ENCODE measurements at places on chromosomes 5 and 9. TPM values are rescaled to one million over a fixed set of nuclear protein-coding genes. Genes with fewer than 3 reads are reported as not detected.
A peak's percentile ranks its signal among the peaks of the same experiment; 100 is the strongest.

- no peak overlapping the region for H3K4me3 ChIP-seq
- no peaks in the 10 kb centered on the region for H3K4me1 ChIP-seq
- no peak overlapping the region for H3K27ac ChIP-seq
- no peaks in the 10 kb centered on the region for H3K27me3 ChIP-seq
- no peak for DNase-seq
- no peaks in the 10 kb centered on the region for H3K36me3 ChIP-seq
Measured at GRCh38 chr5:102625928-102626327, 127.1 kb upstream of the SLCO6A1 start.

- H3K36me3 ChIP-seq: peaks cover 62% of the 10 kb centered on the region
- no peaks in the 10 kb centered on the region for H3K4me1 ChIP-seq
- no peak for DNase-seq
- H3K27me3 ChIP-seq: no peaks in the 10 kb centered on the region
- H3K27ac ChIP-seq: no peak overlapping the region
Measured at GRCh38 chr9:124671861-124672260, 99.2 kb downstream of the NR6A1 start.

GRCh38 chr5:11608530-11608929 lies 295.7 kb downstream of the CTNND2 start:
- H3K4me3 ChIP-seq: no peak overlapping the region
- no peaks in the 10 kb centered on the region for H3K4me1 ChIP-seq
- H3K27ac ChIP-seq: no peak overlapping the region
- H3K27me3 ChIP-seq: no peaks in the 10 kb centered on the region
- no peak for DNase-seq
- H3K36me3 ChIP-seq: no peaks in the 10 kb centered on the region

Gene CDH10
- not detected for total RNA-seq

Gene IL5
- total RNA-seq: not detected

DNA sequence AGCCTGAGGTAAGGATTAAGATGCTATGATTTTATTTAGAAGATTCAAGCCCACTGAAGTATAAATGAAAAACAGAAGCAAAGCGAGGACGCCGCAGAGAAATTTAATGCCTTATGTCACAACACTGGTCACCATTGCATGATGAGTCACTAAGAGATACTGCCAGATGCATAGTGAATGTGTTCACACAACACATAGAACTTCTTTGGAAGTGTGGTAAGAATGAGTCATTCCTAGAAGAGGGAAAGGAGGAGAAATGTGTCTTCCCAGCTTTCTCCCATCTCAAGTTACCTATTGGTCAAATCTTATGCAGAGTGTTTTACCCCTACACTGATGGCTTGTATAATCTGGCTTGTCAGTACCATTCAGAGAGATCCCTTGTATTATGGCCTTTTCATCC lies 465.3 kb upstream of the ARRDC3 start:
- H3K4me1 ChIP-seq: peaks cover 8% of the 10 kb centered on the region
- no peaks in the 10 kb centered on the region for H3K36me3 ChIP-seq
- H3K27ac ChIP-seq: no peak overlapping the region
- H3K4me3 ChIP-seq: no peak overlapping the region
- peak; percentile 15 for DNase-seq
- no peaks in the 10 kb centered on the region for H3K27me3 ChIP-seq

GRCh38 chr5:176578391-176578808 lies 29.3 kb downstream of the CDHR2 start:
- no peaks in the 10 kb centered on the region for H3K4me1 ChIP-seq
- H3K27ac ChIP-seq: no peak overlapping the region
- H3K4me3 ChIP-seq: no peak overlapping the region
- no peaks in the 10 kb centered on the region for H3K36me3 ChIP-seq

Gene HAPLN1
- 1.6 TPM for total RNA-seq

- H3K36me3 ChIP-seq: no peaks in the 10 kb centered on the region
- no peak overlapping the region for H3K4me3 ChIP-seq
- no peak overlapping the region for H3K27ac ChIP-seq
- H3K27me3 ChIP-seq: no peaks in the 10 kb centered on the region
- DNase-seq: no peak
Measured at GRCh38 chr9:76271755-76272154, 122.5 kb downstream of the RFK start.

- no peak overlapping the region for H3K4me3 ChIP-seq
- H3K27ac ChIP-seq: no peak overlapping the region
- H3K27me3 ChIP-seq: no peaks in the 10 kb centered on the region
- no peak for DNase-seq
Measured at GRCh38 chr5:156824800-156825199, 25.3 kb upstream of the PPP1R2B start.

GRCh38 chr9:20355022-20355421 lies 267.3 kb downstream of the MLLT3 start:
- H3K27me3 ChIP-seq: no peaks in the 10 kb centered on the region
- no peaks in the 10 kb centered on the region for H3K36me3 ChIP-seq
- peaks cover 10% of the 10 kb centered on the region for H3K4me1 ChIP-seq
- no peak overlapping the region for H3K4me3 ChIP-seq
- no peak overlapping the region for H3K27ac ChIP-seq
- no peak for DNase-seq

Gene SELENOP
- 221 TPM for total RNA-seq

DNA sequence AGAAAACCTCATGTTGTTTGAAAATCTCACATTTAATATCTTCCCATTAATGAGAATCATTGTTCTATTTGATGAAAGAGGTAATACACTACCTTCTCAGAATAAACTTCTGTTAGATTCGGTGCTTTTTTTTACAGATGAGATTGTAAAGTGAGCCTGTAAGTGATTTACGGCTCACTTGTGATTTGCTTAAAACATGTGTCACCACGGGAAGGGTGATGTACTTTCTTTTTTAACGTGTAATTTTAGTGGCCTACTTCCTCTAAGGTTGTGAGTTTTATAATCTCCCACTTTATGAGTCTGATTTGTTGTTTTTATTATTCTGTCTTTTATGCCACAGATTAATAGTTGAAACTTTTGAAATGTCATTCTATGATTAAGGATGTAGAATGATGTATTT lies 15.9 kb downstream of the ANXA1 start:
- no peaks in the 10 kb centered on the region for H3K27me3 ChIP-seq
- H3K4me3 ChIP-seq: no peak overlapping the region
- no peaks in the 10 kb centered on the region for H3K4me1 ChIP-seq
- no peak for DNase-seq

DNA sequence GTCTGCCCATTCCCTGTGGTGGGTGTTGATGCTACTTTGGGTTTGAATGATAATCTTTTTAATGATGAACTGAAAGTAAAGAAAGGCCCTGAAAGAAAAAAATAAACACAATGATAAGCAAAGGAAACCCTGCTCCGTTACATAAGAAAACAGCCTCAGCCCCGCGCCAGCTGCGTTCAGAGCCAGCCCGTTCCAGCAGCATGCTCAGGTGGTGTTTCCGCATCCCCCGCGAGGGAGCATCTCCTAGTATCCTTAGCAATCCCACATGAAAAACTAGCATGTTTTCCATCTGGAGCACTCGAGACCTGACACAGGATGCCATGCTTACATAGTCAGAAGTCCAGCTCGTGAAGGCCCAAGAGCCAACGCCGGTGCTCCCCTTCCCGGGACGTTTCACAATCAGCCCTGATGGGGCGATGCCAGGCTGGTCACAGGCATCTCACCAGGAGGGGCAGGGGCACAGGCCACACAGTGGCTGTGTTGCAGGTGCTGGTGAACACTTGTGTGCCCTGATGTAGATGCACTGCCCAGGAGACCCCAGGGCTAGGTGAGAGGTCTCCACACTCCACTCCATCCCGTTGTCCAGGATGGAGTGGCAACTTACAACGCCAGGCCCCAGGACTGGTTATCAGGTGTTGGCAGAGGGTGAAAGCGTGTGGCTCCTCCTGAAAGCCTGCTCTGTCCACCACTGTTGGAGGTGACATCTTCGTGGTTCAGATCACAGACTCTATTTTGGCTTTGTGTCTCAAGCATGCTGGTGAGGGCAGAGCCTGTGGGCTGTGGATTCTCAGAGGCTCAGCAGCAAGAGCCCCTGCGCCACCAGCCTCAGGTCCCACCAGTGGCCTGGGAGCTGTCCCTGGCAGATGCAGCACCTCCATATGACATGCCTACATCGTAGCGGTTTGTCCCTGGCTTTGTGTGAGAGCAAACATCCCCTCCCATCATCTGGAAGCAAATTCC lies 246.8 kb upstream of the IRX1 start:
- no peaks in the 10 kb centered on the region for H3K4me1 ChIP-seq
- DNase-seq: no peak
- no peak overlapping the region for H3K27ac ChIP-seq
- H3K27me3 ChIP-seq: no peaks in the 10 kb centered on the region
- H3K36me3 ChIP-seq: no peaks in the 10 kb centered on the region

GRCh38 chr5:167512111-167512510 lies 779.3 kb upstream of the WWC1 start:
- peaks cover 3% of the 10 kb centered on the region for H3K27me3 ChIP-seq
- no peaks in the 10 kb centered on the region for H3K36me3 ChIP-seq
- H3K4me1 ChIP-seq: no peaks in the 10 kb centered on the region
- no peak overlapping the region for H3K27ac ChIP-seq
- no peak overlapping the region for H3K4me3 ChIP-seq

DNA sequence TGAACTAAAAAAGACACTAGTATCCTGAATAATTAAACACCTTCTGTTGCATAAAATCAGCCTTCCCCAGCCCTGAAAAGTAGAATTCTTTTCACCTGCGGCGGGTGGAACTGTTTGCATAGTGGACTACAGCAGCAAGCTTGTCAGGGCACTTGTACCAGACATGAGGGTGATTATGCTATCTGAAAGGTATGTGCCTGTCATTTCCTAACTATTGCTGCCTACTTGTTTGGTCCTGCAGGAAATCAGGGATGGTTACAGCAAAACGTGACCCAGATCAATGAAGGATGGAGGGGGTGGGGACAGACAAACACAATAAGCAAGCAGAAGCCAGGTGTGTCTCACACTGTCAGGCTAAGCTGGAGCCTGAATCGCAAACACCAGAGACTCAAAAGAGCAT lies 385.6 kb downstream of the MLLT3 start:
- no peak overlapping the region for H3K4me3 ChIP-seq
- DNase-seq: no peak
- no peak overlapping the region for H3K27ac ChIP-seq
- no peaks in the 10 kb centered on the region for H3K4me1 ChIP-seq
- H3K36me3 ChIP-seq: no peaks in the 10 kb centered on the region
- no peaks in the 10 kb centered on the region for H3K27me3 ChIP-seq

GRCh38 chr5:136094189-136094912 lies 38.3 kb upstream of the SMAD5 start:
- no peak for DNase-seq
- no peak overlapping the region for H3K27ac ChIP-seq
- H3K4me1 ChIP-seq: peaks cover 12% of the 10 kb centered on the region
- H3K27me3 ChIP-seq: no peaks in the 10 kb centered on the region
- H3K4me3 ChIP-seq: no peak overlapping the region
- no peaks in the 10 kb centered on the region for H3K36me3 ChIP-seq

Gene PCDHA9
- total RNA-seq: 0.02 TPM

Gene PRRT1B
- not detected for total RNA-seq

Gene SPINK5
- total RNA-seq: 0.91 TPM

Gene ADAMTSL2
- total RNA-seq: 3.3 TPM

Gene STPG3
- total RNA-seq: not detected

- H3K4me3 ChIP-seq: no peak overlapping the region
- H3K27me3 ChIP-seq: no peaks in the 10 kb centered on the region
- H3K4me1 ChIP-seq: no peaks in the 10 kb centered on the region
- no peak for DNase-seq
- no peaks in the 10 kb centered on the region for H3K36me3 ChIP-seq
Measured at GRCh38 chr9:91555132-91555531, 131.5 kb upstream of the NFIL3 start.

- peaks cover 2% of the 10 kb centered on the region for H3K36me3 ChIP-seq
- DNase-seq: no peak
- H3K27me3 ChIP-seq: no peaks in the 10 kb centered on the region
- H3K4me1 ChIP-seq: no peaks in the 10 kb centered on the region
- no peak overlapping the region for H3K27ac ChIP-seq
- no peak overlapping the region for H3K4me3 ChIP-seq
Measured at GRCh38 chr9:100561256-100561655, 16.6 kb upstream of the CAVIN4 start.

- no peak overlapping the region for H3K4me3 ChIP-seq
- H3K27me3 ChIP-seq: no peaks in the 10 kb centered on the region
- H3K36me3 ChIP-seq: 0 out of 2 replicates have a peak, but pooled peaks cover 2% of the 10 kb centered on the region
- no peak for DNase-seq
- no peak overlapping the region for H3K27ac ChIP-seq
Measured at GRCh38 chr5:172871982-172872381, 37.9 kb downstream of the ERGIC1 start.

GRCh38 chr9:121538221-121538620 lies 38.6 kb upstream of the GGTA1 start:
- DNase-seq: no peak
- H3K27ac ChIP-seq: no peak overlapping the region
- H3K4me1 ChIP-seq: no peaks in the 10 kb centered on the region
- H3K36me3 ChIP-seq: no peaks in the 10 kb centered on the region
- no peaks in the 10 kb centered on the region for H3K27me3 ChIP-seq

DNA sequence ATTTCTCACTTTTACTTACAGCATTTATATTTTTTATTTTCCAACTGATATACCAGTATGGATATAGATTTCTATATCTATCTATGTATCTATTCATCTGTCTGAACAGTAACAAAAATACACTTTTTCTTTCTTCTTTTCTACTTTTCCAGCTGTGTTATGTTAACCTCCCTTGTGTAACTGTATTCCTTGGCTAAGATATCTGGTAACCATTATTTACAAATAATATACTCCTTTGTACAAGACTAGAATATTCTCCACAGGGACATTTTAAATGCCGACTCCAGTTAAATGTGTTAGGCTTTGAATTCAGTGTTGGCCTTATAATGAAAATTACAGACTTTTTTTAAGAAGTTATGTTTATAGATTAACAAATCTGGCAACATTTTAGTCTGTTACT lies 168.7 kb downstream of the XRCC4 start:
- H3K4me3 ChIP-seq: no peak overlapping the region
- H3K36me3 ChIP-seq: no peaks in the 10 kb centered on the region
- no peaks in the 10 kb centered on the region for H3K4me1 ChIP-seq
- no peak for DNase-seq
- H3K27ac ChIP-seq: no peak overlapping the region
- H3K27me3 ChIP-seq: no peaks in the 10 kb centered on the region

Gene FCHO2
- total RNA-seq: 11.1 TPM

Gene C1QTNF3
- 16.9 TPM for total RNA-seq

Gene PTPN3
- total RNA-seq: 6.3 TPM

- peaks cover 48% of the 10 kb centered on the region for H3K36me3 ChIP-seq
- no peak overlapping the region for H3K4me3 ChIP-seq
- H3K27ac ChIP-seq: no peak overlapping the region
- DNase-seq: no peak
- no peaks in the 10 kb centered on the region for H3K27me3 ChIP-seq
Measured at GRCh38 chr5:180540050-180540694, 46.0 kb downstream of the CNOT6 start.

Gene LAMC3
- total RNA-seq: not detected

Gene AUH
- total RNA-seq: 14.6 TPM

- H3K36me3 ChIP-seq: no peaks in the 10 kb centered on the region
- DNase-seq: no peak
- peaks cover 38% of the 10 kb centered on the region for H3K4me1 ChIP-seq
Measured at GRCh38 chr9:114775981-114776380, 29.9 kb downstream of the TNFSF15 start.
